ENCODE measurements at places on chromosomes 5 and 9. TPM values are rescaled to one million over a fixed set of nuclear protein-coding genes. Genes with fewer than 3 reads are reported as not detected.
A peak's percentile ranks its signal among the peaks of the same experiment; 100 is the strongest.

GRCh38 chr5:10324518-10325370, 17.0 kb upstream of the CMBL start:
- no peak for DNase-seq

GRCh38 chr5:171429543-171429910, 10.1 kb downstream of the FGF18 start:
- DNase-seq, result no peak

DNA sequence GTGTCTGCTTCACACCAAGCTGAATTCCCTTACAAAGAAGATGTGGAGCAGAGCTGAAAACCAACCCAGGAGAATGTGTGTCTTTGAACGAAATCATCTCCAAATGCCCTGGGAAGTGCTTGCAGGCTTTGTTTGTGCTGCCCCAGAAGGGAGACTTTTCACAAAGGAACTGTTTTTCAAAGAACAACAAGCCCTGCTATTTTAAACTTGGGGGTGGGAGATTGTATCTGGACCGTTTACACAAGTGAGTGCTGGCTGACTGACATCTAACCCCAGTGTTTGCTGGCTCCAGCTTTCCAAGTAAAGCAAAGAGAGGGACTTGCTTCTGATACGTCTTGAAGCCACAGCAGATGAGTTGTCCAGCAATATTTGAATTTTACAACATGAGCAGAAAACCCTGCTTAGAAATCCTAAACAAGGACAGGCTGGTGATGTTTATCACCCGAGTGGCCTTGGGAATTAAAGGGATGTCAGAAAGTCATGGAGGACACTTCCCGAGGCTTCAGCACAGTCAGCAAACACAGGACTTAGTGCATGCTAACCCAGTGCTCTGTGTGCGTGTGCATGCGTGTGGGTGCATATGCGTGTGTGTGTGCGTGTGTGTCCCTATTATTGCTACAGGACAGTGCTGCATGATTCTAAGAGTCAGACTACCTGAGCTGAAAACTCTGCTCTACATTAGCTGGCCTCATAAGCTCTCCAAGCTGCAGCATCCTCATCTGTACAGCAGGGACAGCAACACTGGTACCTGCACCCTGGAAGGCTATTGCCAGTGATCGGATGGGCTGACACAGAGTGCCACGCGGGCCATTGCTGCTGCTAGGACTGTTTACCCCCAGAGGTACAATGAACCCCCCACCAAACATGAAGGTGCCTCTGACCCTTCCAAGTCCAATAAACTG, 1.4 kb downstream of the ADAMTS12 start:
- DNase-seq, result peak; percentile 51

DNA sequence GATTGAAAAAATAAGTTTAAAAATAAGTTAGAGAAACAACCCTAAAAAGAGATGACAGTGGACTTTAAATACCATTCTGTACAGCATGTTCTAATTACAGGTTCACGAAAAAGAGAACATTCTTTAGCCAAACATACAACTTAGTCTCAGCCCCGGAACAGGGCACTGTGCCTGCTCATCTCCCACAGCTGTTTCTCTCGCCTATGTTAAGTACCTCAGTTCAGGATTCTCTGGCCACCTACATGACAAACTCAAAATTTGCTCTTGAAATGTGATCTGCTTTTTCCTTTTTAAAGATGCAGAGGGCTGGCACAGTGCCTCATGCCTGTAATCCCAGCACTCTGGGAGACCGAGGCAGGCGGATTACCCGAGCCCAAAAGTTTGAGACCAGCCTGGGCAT, 52.3 kb downstream of the MYO10 start:
- DNase-seq, result no peak

NUTM2G gene
- not detected for polyA plus RNA-seq

SCGB3A2 gene
- not detected for polyA plus RNA-seq

DNA sequence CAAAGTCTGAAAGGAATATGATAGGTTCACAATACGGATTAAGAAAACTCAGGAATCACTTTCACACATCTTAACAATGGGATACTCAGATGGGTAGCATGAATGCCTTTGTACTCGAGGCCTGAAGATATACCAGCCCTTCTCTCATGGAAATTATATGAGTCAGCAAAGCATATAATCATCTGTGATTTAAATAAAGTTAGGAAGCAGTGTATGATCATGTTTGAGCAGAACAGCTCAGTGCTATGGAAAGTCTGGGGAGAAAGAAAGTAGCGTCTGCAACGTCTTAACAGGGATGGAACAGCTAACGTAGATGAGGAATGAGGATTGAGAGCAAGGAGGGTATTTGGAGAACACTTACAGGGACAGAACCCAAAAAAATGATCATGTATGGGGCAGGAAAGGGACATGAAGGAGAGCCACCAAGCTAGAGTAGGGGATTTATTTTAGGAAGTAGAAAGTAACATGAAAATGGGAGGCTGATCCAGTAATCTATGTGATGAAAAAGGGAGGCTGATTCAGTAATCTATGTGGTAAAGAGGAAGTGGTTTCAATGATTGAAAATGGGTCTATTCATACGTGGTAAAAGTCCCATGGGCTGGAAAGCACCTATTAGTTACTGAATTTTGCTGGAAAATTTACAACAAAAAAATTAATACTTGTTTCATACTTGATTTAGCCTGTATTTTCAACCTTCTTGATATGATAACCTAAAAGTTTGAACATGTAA, 85.9 kb downstream of the GNA14 start:
- no peak for DNase-seq

ARL14EPL gene
- not detected for polyA plus RNA-seq

PCYOX1L gene
- polyA plus RNA-seq, result 14.3 TPM

DNA sequence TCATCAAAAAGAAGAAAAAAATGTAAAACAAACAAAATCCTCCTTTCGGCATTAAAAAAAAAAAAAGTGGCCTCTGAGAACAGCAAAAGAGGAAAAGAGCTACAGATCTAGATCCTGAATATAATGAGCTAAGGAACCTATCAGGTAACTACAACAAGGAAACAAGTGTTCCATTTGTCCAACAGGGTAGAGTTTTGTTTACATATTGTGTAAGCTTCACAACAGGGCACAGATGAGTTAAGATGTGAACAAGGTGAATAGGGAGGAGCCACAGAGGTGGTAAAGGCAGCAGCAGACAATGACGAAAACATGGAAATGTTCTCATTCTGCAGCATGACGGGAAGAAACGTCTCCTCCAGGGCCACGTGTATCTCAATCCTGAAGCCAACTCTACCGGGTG, 14.4 kb downstream of the ELP1 start:
- DNase-seq, result no peak

DNA sequence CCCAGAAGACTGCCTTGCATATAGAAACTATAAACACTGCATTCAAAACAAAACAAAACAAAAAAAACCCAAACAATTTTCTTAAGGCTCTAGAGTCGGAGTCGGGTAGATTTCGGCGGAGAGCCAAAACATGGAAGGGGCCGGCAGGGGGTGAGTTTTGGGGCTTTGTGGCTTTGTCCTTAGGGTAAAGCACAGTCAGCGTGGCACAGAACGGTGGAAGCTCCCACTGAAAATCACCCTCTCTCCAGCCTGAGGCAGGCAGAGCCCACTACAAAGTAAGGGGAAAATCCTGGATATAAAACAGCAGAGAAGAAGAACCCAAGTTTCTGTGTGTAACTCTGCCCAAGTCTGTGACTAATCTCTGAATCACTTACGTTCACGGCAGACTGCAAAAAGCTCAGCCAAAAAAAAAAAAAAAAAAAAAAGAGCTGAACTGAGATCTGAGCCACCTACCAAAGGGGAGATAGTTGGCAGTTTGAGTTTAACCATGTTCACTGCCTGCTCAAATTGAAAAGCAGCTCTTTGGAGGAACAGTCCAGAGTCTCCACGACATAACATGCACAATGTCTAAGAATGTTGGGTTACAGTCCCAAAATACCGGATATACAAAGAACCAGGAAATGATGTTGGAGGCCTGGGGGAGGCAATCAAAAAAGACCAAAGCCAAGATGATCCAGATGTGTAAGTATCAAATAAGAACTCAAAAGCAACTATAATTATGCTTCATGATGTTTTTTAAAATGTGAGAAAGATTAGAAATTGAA, 26.6 kb upstream of the OR2K2 start:
- peak; percentile 94 for DNase-seq

- DNase-seq, result no peak
Measured at GRCh38 chr5:38932854-38933408, 87.1 kb downstream of the OSMR start.

ARL10 gene
- polyA plus RNA-seq, result 6.0 TPM

FOXD4L5 gene
- polyA plus RNA-seq, result not detected

DNA sequence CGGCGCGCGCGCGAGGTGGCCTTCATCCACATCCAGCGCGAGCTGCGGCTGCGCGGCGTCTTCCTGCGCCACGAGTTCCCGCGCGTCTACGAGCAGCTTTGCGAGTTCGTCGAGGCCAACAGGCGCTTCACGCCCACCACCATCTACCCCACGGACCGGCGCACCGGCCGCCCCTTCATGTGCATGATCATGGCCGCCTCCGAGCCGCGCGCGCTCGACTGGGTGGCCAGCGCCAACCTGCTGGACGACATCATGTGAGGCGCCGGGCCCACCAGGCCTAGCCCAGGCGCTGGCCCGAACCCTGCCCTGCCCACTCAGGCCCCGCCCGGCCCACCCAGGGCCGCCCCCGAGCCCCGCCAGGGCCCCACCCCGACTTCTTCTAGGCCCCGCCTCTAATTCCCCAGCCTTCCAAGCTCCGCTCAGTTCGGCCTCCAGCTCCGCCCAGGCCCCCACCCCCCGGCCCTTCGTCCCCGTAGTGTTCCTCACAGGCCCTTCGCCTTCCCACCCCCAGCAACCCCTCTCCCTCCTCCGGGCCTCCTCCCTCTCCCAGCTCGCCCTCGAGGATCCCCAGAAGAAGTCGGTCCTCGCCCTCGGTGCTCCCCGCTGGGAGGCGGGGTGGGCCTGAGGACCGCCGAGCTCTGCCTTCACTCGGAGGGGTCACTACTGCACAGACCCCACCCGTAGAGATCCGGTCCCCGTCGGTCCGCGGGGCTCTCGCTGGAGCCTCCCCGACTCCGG, 2.0 kb upstream of the PHPT1 start:
- DNase-seq, result peak; percentile 39

- DNase-seq, result no peak
Measured at GRCh38 chr9:123589361-123590239, 233.6 kb downstream of the CRB2 start.

C5orf58 gene
- polyA plus RNA-seq, result not detected

Data from IMR-90 (cell line).